Left lung (tissue), 14 donors: ENCODE measurements at places on chromosomes 5 and 9. TPM values are rescaled to one million over a fixed set of nuclear protein-coding genes. Genes with fewer than 3 reads are reported as not detected.

- no peak for DNase-seq
Observed at GRCh38 chr5:55231029-55231918, 2.1 kb downstream of the CCNO start.

DNA sequence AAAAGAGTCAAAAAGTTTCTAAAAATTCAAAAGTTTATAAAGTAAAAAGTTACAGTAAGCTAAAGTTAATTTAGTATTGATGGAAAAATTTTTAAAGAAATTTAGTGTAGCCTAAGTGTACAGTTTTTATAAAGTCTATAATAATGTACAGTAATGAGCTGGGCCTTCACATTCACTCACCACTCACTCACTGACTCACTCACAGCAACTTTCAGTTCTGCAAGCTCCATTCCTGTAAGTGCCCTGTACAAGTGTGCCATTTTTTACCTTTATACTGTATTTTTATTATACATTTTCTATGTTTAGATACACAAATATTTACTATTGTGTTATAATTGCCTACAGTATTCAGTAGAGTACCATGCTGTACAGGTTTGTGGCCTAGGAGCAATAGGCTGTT lies 239.5 kb upstream of the MAP3K1 start:
- no peak for DNase-seq

Gene FOXD1
- not detected for polyA plus RNA-seq

- DNase-seq = no peak
Observed at GRCh38 chr5:151271336-151271735, 18.4 kb downstream of the GM2A start.

DNA sequence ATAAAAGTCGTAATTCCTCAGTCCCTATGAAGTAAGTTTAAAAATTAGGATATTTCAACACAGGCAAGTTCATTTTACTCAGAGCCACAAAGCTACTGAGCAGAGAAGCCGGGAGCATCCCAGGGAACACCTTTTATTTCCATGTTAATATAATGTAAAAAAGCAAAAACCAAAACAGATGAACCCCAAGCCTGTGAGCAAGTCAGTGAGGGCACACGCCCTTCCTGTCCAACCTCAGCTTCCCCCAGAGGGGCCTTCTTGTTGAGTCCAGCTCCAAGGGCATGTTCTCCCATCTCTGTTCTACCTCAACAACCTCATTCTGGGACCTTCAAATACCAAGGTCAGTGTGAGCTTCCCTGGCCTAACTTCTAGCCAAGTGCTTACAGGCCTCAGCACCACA lies 24.8 kb downstream of the NSUN2 start:
- no peak for DNase-seq

Gene WNT8A
- polyA plus RNA-seq = not detected

- no peak for DNase-seq
Observed at GRCh38 chr9:113511856-113512761, 48.6 kb downstream of the RGS3 start.

Gene FOXI1
- not detected for polyA plus RNA-seq

DNA sequence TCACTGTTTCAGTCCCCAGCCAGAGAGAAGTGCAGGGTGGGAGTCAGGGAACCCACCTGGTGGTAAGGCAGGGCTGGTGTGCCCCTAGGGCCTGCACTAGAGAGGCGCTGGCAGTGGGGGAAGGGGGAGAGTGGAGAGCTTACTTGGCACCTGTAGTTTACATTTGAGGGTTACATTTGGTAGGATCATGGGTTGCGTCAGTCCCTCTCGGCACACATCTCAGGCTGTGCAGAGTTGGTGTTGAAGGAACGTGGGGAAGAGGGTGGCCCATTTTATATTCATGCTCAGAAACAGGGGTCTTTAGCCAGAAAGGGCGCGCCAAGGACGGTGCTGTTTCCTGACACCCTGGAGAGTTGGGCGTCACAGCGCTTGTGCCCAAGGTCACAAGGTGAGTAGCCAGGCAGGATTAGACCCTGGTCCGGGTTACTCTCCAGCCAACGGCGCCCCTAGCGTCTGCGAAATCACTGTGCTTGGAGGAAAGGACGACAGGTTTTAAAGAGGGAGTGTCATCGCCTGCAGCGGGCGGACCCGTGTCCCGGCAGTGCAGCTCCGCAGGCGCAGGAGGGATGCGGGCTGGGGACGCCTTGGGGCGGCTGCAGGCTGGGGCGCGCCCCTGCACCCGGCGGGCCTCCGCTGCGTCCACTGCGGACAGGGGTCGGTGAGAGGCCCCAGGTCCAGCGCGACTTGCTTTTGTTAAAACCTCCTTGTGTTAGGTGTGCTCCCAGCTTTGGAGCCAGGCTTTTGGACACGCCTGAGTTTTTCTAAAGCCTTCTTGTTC lies 272.6 kb downstream of the FANCC start:
- no peak for DNase-seq

Gene PCDHA1
- 0.14 TPM for polyA plus RNA-seq

DNA sequence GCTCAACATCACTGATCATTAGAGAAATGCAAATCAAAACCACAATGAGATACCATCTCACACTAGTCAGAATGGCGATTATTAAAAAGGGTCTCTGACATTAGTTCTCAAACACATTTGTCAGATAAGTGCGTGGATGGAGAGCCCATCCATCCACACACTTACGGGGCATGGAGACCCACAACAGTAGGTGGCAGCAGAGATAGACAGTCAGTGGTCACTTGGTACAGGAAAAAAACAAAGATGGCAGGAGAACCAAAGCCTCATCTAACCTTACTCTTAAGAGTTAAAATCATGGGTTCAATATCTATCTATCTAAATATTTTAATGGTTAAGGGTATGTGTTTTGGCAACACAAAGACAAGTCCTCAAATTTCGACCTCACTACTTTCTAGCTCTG lies 1378.7 kb upstream of the C9orf72 start:
- DNase-seq = no peak

Gene GOLM1
- 92.9 TPM for polyA plus RNA-seq

DNA sequence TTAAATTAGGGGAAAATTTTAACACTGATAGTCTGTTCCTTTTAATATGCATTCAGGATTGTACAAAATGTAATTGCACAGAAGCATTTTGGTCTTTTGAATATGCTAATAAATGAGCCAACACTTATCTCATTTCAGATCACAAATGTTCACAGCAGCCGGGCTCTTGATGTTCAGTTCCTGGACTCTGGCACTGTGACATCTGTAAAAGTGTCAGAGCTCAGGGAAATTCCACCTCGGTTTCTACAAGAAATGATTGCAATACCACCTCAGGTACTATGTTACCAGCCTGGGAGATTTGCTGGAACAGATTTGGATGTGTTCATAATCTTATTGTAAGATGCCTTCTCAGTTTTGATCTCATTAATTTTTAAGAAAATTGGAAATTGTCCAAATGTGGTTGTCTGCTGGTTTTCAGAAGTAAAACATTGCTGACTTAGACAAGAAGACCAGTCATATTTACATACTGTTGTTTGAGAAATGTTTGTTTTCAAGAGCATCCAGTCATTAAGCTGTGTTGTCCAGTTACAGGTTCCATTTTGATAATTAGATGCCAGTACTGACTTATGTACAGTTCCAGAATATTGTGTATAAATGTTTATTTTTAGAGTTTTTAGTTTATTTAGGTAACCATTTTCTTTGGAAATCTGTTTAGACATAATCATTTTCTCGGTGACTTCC lies 23.0 kb upstream of the TMOD1 start:
- no peak for DNase-seq

GRCh38 chr9:111301195-111301594 lies 28.8 kb downstream of the OR2K2 start:
- no peak for DNase-seq

Gene RABGAP1
- polyA plus RNA-seq = 75.2 TPM

GRCh38 chr9:93976081-93976480 lies 20.9 kb upstream of the BARX1 start:
- DNase-seq = no peak

GRCh38 chr5:50958852-50959457 lies 292.5 kb downstream of the PARP8 start:
- DNase-seq = peak; percentile 16

GRCh38 chr9:120242116-120242811 lies 337.7 kb downstream of the CDK5RAP2 start:
- DNase-seq = no peak

- DNase-seq = no peak
Observed at GRCh38 chr5:30197662-30198061, 995.8 kb upstream of the CDH6 start.

- no peak for DNase-seq
Observed at GRCh38 chr9:137169896-137170358, at the start of gene LRRC26. Gene LRRC26 (minus strand): TSS chr9:137170051. CDS start chr9:137169943, 108 bp downstream.

Gene NAIP
- polyA plus RNA-seq = 56.2 TPM

DNA sequence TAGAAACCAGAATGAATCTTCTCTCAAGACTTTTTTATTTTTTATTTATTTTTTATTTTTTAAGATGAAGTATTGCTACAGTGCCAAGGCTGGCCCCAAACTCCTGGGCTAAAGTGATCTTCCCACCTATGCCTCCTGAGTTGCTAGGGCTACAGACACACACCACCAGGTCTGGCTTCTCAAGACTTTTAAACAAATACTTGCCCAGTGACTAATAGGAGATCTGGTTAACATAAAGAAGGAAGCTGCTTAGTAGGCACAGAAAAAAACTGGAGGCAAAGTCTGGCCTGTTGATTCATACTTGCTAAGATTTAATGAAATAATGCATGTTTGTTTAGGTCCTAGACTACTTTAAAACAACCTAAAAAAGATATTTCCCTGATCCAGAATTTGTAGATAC lies 43.8 kb downstream of the SLC38A9 start:
- no peak for DNase-seq

GRCh38 chr9:20437476-20437875 lies 184.8 kb downstream of the MLLT3 start:
- no peak for DNase-seq

Gene UBTD2
- polyA plus RNA-seq = 96.8 TPM

Gene CENPH
- polyA plus RNA-seq = 16.8 TPM

Gene CDKN2A
- polyA plus RNA-seq = not detected

Gene SCAI
- polyA plus RNA-seq = 14.8 TPM

DNA sequence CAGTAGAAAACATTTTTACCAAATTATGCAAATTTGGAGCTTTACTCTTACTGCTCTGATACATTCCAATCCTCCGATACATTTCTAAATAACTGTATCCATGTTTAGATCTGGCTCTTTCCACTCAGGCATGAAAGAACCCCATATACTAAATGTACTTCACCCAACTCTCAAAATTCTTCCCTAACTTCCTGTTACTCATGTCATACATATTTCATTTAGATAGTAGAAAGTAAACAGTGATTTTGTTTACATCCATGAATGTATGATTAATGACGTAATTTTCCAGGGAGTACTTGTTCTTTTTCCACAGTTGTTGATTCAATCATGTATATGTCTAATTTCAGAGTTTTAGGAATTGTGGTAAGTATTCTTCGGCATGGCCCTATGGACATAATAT lies 1426.5 kb upstream of the C9orf72 start:
- no peak for DNase-seq

DNA sequence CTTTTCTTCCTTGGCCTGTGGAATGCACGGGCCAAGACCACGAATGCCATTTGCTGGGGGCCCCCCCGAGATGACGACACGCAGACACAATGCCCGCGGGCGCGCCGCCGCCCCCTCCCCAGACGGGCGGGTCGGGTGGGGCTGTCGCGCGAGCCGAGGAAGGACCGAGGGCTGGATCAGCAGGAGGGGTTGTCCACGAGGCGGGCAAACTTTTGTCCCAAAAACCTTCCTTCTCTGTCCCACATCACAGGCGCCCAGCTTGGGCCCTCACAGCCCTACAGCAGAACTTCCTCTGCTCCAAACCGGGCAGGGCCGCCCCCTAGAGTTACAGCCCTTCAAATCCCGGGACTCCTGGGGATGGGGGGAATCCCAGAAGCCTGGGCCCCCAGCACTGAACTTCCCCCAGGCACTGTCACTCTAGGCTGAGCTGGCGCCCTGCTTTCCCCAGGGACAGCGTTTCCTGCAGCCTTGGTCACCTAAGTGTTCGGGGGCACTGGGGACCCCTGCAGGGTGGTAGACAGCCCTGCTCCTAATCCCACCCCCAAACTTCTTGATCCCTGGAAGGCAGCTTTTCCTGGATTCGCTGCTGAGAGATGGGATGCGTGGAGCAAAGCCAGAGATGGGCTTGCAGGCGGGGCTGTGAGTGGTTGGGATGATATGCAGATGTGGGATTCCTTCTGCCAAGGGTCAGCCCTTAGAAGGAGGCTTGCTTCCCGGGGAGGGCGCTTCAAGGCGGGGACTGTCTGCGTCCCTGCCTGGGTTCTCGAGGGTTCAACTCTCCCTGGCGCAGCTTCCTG lies 980 bp downstream of the COL5A1 start:
- peak; percentile 55 for DNase-seq

Gene F2RL2
- polyA plus RNA-seq = 0.22 TPM

- no peak for DNase-seq
Observed at GRCh38 chr5:137054335-137054734, 444.8 kb downstream of the SPOCK1 start.

GRCh38 chr5:171323806-171324632 lies 15.0 kb downstream of the TLX3 start:
- no peak for DNase-seq

DNA sequence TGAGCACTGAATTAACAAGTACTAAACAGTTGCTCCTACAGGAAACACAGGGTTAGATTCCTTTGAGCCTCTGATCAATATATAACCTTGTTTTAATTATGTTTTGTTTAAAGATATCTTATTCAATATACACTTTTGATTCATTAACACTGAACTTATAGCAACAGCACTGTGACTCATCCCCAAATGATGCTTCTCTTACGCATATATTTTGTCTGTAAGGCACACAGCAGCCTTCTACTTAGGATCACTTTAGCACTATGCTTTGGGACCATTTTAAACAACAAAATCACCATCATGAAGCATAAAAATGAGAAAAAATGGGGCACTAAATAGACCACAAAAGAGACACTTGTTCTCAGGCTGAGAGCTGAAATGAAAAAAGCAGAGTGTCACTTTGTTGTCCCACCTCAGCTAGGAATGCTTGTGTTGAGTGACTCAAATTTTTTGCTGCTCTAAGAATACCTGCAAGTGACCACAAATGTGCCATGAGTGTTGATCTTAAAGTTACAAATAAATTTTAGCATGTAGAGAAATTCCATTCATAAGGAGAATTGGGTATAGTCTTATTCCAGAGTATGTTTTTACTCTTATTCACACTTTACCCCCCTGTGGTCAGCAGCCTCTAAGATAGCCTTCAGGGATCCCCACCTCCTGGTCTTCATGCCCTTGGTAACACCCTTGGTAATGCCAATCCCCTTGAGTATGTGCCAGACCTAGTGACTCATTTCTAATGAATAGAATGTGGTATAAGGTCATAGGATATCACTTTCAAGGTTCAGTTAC lies 252.7 kb upstream of the IL12B start:
- DNase-seq = no peak

DNA sequence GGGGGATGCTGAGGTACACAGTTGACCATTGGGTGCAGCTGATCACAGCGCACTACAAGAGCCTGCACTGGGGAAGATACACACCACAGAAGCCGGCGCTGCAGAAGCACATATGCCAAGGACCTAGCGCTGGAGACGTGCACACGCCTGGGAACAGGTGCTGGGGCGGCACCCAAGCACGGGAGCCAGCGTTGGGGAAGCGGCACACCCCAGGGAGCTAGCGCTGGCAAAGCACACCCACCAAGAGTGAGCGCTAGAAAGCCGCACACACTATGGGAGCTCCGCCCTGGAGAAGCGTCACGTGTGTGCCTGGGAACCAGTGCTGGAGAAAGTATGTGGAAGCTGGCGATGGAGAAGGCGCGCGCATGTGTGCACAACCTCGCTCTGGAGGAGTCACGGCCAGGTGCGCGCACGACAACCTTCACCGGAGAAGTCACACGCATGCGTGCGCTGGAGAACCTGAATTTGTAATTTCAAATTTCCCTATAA lies 4.5 kb downstream of the FANCC start:
- peak; percentile 90 for DNase-seq
